Stomach (tissue), 19 donors: ENCODE measurements at places on chromosomes 7 and 10. TPM values are rescaled to one million over a fixed set of nuclear protein-coding genes. Genes with fewer than 3 reads are reported as not detected.

Gene PGAM2
- 0.92 TPM for total RNA-seq

Gene CFAP58
- total RNA-seq = 0.58 TPM

Gene TPK1
- 1.8 TPM for total RNA-seq

DNA sequence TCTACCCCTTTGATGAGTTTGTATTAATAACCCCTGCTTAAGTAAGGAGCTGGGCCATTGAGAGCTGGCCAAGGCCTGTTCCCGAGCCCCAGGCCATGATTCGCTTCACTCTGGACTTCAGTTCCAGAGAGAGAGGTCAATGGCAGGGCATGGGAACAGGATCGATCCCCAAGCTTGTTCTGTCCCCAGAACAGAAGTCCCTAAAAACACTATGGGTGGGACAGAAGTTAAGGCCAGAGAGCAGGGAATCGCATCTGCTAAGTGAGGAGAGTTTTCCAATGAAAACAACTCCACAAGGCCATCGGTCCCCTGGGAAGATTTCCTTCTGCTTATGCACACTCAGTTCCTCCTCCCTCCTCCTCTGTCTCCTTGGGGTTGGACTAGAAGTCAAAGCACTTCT, 159.6 kb downstream of the LSM5 start:
- no peak overlapping the region for H3K27ac ChIP-seq
- no peak for DNase-seq
- no peak overlapping the region for H3K4me3 ChIP-seq
- no peaks in the 10 kb centered on the region for H3K36me3 ChIP-seq
- H3K4me1 ChIP-seq = no peaks in the 10 kb centered on the region

GRCh38 chr7:98629001-98629431, 11.9 kb downstream of the NPTX2 start:
- H3K27ac ChIP-seq = no peak overlapping the region
- H3K4me3 ChIP-seq = no peak overlapping the region
- no peaks in the 10 kb centered on the region for H3K27me3 ChIP-seq
- H3K4me1 ChIP-seq = no peaks in the 10 kb centered on the region

GRCh38 chr7:79377097-79377496, 76.4 kb downstream of the MAGI2 start:
- no peaks in the 10 kb centered on the region for H3K27me3 ChIP-seq
- no peaks in the 10 kb centered on the region for H3K4me1 ChIP-seq
- no peak for DNase-seq
- H3K27ac ChIP-seq = no peak overlapping the region
- no peaks in the 10 kb centered on the region for H3K36me3 ChIP-seq
- no peak overlapping the region for H3K4me3 ChIP-seq

- no peak overlapping the region for H3K4me3 ChIP-seq
- no peak for DNase-seq
- H3K4me1 ChIP-seq = no peaks in the 10 kb centered on the region
- no peaks in the 10 kb centered on the region for H3K27me3 ChIP-seq
- H3K36me3 ChIP-seq = no peaks in the 10 kb centered on the region
Measured at GRCh38 chr10:94010886-94011285, 17.2 kb downstream of the PLCE1 start.

- no peak for DNase-seq
- no peak overlapping the region for H3K27ac ChIP-seq
- H3K4me1 ChIP-seq = no peaks in the 10 kb centered on the region
- H3K27me3 ChIP-seq = no peaks in the 10 kb centered on the region
Measured at GRCh38 chr10:23754179-23754578, 315.3 kb downstream of the OTUD1 start.

GRCh38 chr10:33573606-33574005, 239.1 kb upstream of the NRP1 start:
- H3K4me1 ChIP-seq = no peaks in the 10 kb centered on the region
- no peak overlapping the region for H3K4me3 ChIP-seq
- H3K27me3 ChIP-seq = no peaks in the 10 kb centered on the region
- no peaks in the 10 kb centered on the region for H3K36me3 ChIP-seq

DNA sequence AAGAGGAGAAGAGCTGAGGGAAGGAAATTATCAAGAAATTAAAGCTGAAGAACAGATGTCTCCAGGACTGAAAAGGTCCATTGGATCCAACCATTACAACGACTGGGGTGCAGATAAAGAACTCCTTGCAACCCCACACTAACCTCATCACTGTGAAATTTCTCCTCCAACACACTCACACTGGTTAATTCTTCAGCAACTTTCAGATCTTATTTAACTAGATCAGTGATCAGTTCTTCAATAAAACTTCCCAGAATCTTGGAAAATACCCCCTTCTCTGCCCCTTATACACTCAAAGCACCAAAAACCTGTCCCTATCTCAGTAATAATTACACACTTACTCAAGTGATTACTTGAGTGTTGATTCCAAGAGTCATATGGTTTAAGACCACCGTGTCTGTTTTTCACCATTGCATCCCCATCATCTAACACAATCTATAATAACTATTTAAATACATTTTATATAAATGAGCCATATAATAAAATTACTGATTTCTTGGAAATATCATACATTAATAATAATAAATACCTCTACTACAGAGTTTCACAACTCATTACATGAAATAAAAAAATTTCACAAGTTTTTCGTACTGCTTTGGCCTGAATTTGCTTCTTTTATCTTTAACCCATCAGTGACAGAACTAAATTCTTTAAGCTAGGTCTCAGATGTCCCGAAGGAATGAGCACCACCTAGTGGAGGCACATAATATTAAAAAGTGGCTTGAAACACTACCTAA, 123.7 kb downstream of the MPP7 start:
- H3K27me3 ChIP-seq = no peaks in the 10 kb centered on the region
- H3K4me3 ChIP-seq = no peak overlapping the region
- H3K27ac ChIP-seq = no peak overlapping the region
- no peaks in the 10 kb centered on the region for H3K4me1 ChIP-seq
- no peaks in the 10 kb centered on the region for H3K36me3 ChIP-seq

- H3K4me1 ChIP-seq = no peaks in the 10 kb centered on the region
- H3K27me3 ChIP-seq = no peaks in the 10 kb centered on the region
- no peak overlapping the region for H3K4me3 ChIP-seq
- H3K27ac ChIP-seq = no peak overlapping the region
Measured at GRCh38 chr7:102140952-102141370, 145.7 kb upstream of the SH2B2 start.

DNA sequence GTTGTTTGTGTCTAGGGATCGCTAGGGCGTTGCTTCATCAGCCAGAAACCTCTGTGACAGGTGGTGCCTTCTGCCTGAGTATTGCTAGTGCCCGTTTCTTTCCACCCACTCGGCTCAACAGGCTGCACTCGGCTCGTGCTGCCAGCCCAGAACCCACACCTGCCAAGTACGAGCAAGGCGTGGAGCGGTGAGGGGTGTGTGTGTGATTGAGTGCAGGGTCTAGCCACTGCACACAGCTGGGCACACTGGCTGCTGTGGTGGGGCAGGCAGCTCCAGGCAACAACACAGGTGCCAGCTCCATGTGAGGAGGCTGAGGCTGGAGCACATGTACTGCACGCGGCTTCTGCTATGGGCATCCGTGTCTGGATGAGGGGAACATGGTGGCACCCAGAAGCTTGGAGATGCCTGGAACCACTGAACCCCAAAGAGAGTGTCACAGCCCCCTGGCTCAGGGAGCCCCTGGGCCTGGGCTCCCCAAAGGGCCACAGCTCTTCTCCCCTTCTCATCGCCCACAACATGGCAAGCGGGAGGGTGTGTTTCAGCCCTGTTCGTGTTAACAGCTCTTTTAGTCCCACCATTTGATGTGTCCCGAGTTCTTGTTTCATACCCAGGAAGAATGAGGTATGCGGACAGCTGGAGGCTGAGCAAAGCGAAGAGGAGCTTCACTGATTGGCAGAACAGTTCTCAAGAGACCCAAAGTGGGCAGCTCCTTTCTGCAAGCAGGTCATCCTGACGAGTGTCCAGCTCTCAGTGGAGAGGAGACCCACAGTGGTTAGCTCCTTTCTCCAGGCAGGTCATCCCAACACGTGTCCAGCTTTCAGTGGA, 78.1 kb downstream of the HDAC9 start:
- H3K4me3 ChIP-seq = no peak overlapping the region
- no peak overlapping the region for H3K27ac ChIP-seq
- no peaks in the 10 kb centered on the region for H3K36me3 ChIP-seq
- DNase-seq = peak; percentile 24
- peaks cover 39% of the 10 kb centered on the region for H3K4me1 ChIP-seq
- H3K27me3 ChIP-seq = no peaks in the 10 kb centered on the region

GRCh38 chr10:48520594-48520993, 84.3 kb downstream of the ARHGAP22 start:
- H3K4me1 ChIP-seq = peaks cover 11% of the 10 kb centered on the region
- DNase-seq = peak; percentile 8
- no peak overlapping the region for H3K27ac ChIP-seq
- no peak overlapping the region for H3K4me3 ChIP-seq
- no peaks in the 10 kb centered on the region for H3K36me3 ChIP-seq
- no peaks in the 10 kb centered on the region for H3K27me3 ChIP-seq
